AG09319 (cell line): ENCODE measurements at places on chromosomes 4 and X.
A peak's percentile ranks its signal among the peaks of the same experiment; 100 is the strongest.

- DNase-seq = no peak
Observed at GRCh38 chr4:78058591-78059523, 1.7 kb downstream of the FRAS1 start.

- DNase-seq = no peak
Observed at GRCh38 chr4:135670548-135670947, 1469.0 kb upstream of the PABPC4L start.

- DNase-seq = no peak
Observed at GRCh38 chr4:97868097-97868496, 275.2 kb downstream of the STPG2 start.

DNA sequence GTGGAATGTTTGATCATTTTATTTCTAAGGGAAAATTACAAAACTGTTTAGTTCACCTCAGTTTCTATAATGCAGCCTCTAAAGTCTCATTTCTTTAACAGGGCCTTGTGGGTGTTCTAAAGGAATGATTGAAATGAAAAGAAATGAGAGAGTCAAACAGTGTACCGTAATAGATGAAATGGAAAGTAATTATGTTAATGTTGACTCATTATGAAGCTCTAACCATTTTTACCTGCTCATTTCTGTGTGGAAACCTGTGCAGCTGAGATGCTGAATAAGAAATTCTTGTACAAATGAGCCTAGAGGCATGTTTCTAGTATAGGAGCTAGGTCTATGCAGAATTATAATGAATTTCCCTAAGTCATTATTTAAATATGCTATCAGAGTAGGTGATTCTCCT is 45.2 kb upstream of the RPA4 start:
- no peak for DNase-seq

DNA sequence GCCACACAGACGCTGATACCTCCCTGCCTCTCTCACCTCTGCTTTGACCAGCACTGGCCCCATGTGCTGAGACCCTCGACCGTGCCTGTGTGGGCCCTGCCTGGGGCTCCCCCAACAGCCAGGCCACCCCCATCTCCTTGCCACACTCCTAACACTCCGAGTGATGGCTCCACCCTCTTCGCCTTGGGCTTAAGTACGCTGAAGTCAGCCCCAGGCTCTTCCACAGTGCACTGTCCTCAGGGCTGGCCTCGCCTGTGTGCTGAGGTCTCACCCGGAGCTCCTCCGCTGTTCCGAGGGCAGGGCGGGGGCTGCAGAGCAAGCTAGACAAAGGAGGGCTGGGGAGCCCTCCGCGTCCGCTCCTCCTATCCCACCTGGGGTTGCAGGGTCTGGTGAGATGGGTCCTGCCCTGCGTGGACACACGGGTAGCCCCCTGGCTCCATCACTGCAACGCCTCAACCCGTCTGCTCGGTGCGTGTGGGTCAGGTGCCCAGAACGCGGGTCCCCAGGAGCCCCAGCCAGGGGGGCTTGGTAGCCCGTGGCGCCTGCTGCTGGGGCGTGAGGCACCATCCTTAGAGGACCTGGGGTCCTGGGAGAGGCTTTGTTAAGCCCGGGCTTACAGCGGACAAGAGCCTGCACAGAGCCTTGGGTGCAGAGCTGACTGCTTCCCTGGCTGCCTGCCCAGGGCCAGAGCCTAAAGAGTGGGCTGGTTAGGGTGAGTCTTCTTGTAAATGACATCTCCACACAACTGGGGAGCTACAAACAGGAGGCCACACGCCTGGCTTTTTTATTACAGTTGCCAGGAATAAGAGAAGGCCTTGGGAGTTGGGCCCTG is 42.6 kb upstream of the NKX1-1 start:
- no peak for DNase-seq

DNA sequence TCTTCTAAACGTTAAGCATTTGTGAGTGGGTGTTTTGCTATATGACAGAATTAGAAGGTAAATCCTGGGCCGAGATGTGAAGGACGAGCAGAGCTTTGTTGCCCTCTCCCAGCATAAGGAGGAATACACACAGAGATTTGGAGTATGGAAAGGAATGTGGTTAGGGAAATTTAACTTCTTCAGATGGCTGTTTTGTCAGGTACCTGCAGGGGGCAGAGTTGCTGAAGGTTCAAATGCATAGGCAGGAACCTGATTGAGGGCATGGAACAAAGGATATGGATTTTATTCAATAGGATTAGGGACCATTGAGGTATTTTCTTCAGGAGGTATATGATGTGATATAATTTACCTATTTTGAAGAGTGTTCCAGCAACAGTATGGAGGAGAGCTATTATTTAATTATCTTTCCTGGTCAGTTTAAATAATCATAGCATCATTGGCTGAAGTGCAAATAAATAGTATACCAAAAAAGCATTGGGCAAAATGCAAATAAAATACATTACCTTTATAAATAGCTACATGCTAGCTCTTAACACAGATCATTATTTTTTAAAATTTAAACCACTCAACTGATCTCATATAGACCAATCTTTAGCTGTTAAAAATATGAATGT is 143.6 kb downstream of the SLIT2 start:
- no peak for DNase-seq

- DNase-seq = peak; percentile 18
Observed at GRCh38 chrX:110210417-110211139, 107.3 kb downstream of the AMMECR1 start.

DNA sequence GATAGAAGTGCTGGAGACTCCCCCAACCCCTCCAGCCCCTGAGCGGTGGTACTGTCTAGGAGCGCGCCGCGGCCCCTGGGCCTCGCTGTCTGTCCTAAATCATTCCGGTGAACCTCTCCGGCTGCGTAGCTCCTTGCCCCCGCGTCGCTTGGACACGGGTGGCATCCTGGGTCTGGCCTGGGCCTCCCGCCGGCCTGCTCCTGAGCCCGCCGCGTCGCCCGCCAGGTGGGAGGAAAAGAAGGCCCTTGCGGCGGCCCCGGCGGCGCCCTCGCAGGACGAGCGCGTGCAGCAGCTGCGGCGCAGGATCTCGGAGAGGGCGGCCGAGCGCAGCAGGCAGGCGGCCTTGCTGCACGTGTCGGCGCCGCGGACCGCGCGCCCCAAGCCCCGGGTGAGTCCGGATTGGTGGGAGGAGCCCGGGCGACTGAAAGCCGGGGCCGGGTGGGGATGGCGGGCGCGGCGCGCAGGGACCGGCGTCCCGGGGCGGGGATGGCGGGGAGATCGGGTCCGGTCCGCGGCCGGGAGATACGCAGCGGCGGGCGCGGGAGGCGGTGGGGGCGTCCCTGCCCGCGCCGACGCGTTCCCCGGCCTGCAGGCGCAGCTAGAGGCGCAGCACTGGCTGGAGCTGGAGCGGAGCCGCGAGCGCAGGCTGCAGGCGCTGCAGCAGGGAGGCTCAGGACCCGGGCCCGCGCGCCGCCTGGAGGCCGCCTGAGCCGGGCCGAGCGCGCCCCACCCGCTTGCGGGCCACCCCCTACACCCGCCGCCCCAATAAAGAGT is 6.5 kb upstream of the RNF4 start:
- no peak for DNase-seq
